ENCODE measurements at places on chromosomes 6 and 20. TPM values are rescaled to one million over a fixed set of nuclear protein-coding genes. Genes with fewer than 3 reads are reported as not detected.

MRPL2 gene
- 54.3 TPM for total RNA-seq

DLL1 gene
- 2.7 TPM for total RNA-seq

HLA-DPA1 gene
- total RNA-seq, result 4.4 TPM

C20orf144 gene
- 0.24 TPM for total RNA-seq

OPN5 gene
- not detected for total RNA-seq

Data from RPMI7951 (cell line).